Metanephros (tissue), 2 donors: ENCODE measurements at places on chromosomes 7 and 10. TPM values are rescaled to one million over a fixed set of nuclear protein-coding genes. Genes with fewer than 3 reads are reported as not detected.

The IL15RA gene
- total RNA-seq: 3.7 TPM

The FGFR2 gene
- 120 TPM for total RNA-seq

The DKK1 gene
- total RNA-seq: 9.6 TPM

The PALD1 gene
- total RNA-seq: 18.1 TPM

The AOC1 gene
- total RNA-seq: 82.9 TPM

The SPDYE16 gene
- 0.53 TPM for total RNA-seq

The ZC3HAV1L gene
- total RNA-seq: 54.7 TPM

The EPO gene
- total RNA-seq: not detected

The INTS15 gene
- 30.8 TPM for total RNA-seq

The AKR1E2 gene
- 24.2 TPM for total RNA-seq

The ZNF277 gene
- 35.4 TPM for total RNA-seq

The HHEX gene
- 5.3 TPM for total RNA-seq

The TAS2R41 gene
- total RNA-seq: not detected

The GPR141 gene
- 6.4 TPM for total RNA-seq

The ECHDC3 gene
- 30.1 TPM for total RNA-seq

The PLXNA4 gene
- 13.7 TPM for total RNA-seq

The CCDC146 gene
- 11.1 TPM for total RNA-seq

The PIP gene
- total RNA-seq: not detected

The DLX6 gene
- not detected for total RNA-seq

The NUP42 gene
- total RNA-seq: 56.9 TPM

The FAM25C gene
- total RNA-seq: not detected

The CYP26C1 gene
- total RNA-seq: not detected

The POLR2J gene
- total RNA-seq: 22.0 TPM

The TNKS2 gene
- 58.8 TPM for total RNA-seq

The NODAL gene
- total RNA-seq: not detected

The PHYHIPL gene
- 8.6 TPM for total RNA-seq

The OPALIN gene
- not detected for total RNA-seq

The SUGCT gene
- total RNA-seq: 15.5 TPM
